ENCODE measurements at places on chromosomes 3 and 15. TPM values are rescaled to one million over a fixed set of nuclear protein-coding genes. Genes with fewer than 3 reads are reported as not detected.

The LRRC2 gene
- total RNA-seq = not detected

The SEMA7A gene
- 3.4 TPM for total RNA-seq

- peaks cover 12% of the 10 kb centered on the region for H3K27me3 ChIP-seq
- no peak overlapping the region for H3K27ac ChIP-seq
- H3K36me3 ChIP-seq = no peaks in the 10 kb centered on the region
These were observed 282.7 kb upstream of the RORA start for GRCh38 chr15:61511756-61512155.

The HES1 gene
- total RNA-seq = 52.6 TPM

DNA sequence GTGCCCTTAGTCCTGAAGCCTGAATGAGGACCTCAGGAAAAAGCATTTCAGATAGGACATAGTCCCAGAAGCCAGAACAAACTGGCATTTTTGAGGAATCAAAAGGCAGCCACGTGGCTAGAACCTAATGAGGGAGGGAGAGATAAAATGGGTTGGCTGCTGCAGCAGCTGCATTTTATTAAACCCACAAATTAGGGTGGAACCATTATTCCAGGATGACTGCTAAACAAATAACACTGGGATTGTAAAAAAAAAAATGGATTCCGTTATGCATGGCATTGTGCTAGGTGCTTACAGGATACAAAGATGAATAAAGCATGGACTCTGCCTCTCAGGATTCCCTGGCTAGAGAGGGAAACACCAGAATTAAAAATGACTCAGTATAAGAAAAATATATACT, 141.5 kb downstream of the SATB1 start:
- no peaks in the 10 kb centered on the region for H3K27me3 ChIP-seq
- H3K4me1 ChIP-seq = no peaks in the 10 kb centered on the region
- H3K27ac ChIP-seq = no peak overlapping the region
- H3K36me3 ChIP-seq = no peaks in the 10 kb centered on the region
- no peak for DNase-seq
- no peak overlapping the region for H3K4me3 ChIP-seq

GRCh38 chr3:189094539-189094938, 77.2 kb upstream of the TPRG1 start:
- H3K27me3 ChIP-seq = no peaks in the 10 kb centered on the region
- DNase-seq = no peak
- no peak overlapping the region for H3K4me3 ChIP-seq
- no peak overlapping the region for H3K27ac ChIP-seq
- H3K4me1 ChIP-seq = no peaks in the 10 kb centered on the region
- no peaks in the 10 kb centered on the region for H3K36me3 ChIP-seq

- no peaks in the 10 kb centered on the region for H3K4me1 ChIP-seq
- no peak overlapping the region for H3K27ac ChIP-seq
- H3K36me3 ChIP-seq = no peaks in the 10 kb centered on the region
These were observed 102.6 kb downstream of the EFL1 start for GRCh38 chr15:82159922-82160321.

DNA sequence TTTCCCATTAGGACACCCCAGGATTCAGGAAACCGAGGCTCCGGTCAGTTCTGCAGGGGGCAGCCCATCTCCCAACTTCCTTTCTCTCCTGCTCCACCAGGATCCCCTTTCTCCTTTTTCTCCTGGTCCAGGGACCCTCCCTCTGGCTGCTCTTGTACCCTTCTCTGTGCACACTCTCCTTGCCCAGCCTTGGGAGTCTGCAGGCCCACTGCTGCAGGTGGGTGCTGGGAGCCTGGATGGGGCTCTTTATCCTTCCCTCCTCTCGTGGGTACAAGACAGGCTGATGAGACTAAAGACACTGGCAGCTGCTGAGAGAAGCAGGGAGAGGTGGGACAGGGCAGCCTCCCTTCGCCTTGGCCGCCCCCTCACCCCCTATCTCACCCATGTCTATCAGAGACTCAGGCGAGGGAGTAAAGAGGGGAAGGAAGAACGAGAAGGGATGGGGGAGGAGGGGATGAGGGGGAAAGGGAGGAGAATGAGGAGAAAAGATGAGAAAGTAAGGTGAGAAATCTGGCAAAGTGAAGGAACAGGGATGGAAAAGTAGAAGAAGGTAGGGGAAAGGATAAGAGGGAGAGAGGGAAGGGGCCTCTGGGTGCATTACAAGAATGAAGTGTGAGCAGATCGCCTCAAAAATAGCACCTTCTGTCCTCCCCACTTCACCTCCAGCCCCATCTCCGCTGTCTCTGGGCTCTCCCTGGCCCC, 45.2 kb downstream of the ITGA11 start:
- peaks cover 23% of the 10 kb centered on the region for H3K4me1 ChIP-seq
- no peak overlapping the region for H3K27ac ChIP-seq
- H3K27me3 ChIP-seq = no peaks in the 10 kb centered on the region
- no peak overlapping the region for H3K4me3 ChIP-seq
- DNase-seq = no peak

The SCN11A gene
- 0.18 TPM for total RNA-seq

The C2CD4A gene
- 0.23 TPM for total RNA-seq

DNA sequence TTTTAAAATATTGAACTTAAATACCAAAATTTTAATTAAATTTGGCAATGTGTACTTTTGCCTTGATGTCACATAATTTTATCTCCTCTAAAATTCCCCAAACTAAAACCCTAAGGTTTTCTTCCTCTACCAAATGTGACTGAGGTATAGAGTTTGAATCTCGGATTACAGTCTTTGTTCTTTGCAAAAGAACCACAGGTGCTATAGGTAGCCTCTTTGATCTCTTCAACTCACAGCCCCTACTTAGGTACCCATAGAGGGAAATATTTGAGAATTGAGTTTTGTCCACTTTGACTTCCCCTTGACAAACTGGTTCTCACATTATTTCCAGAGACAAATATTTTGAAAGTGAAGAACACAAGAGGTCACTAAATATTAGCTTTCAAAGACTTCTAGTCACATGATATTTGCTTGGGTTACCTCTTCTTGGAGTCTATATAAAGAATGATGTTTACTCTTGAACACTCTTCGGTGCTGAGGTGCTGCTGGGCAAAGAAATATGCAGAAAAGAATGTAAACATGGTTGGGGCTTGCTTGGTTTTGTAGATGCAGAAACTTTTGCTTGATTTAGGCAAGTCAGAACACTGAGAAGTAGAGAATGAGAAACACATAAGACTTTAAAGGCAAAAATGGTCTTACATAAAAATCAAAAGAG, 120.8 kb upstream of the MCTP2 start:
- no peaks in the 10 kb centered on the region for H3K4me1 ChIP-seq
- DNase-seq = no peak
- no peak overlapping the region for H3K27ac ChIP-seq
- H3K27me3 ChIP-seq = peaks cover 7% of the 10 kb centered on the region
- no peaks in the 10 kb centered on the region for H3K36me3 ChIP-seq

GRCh38 chr3:189272500-189273119, 100.8 kb downstream of the TPRG1 start:
- no peaks in the 10 kb centered on the region for H3K27me3 ChIP-seq
- H3K36me3 ChIP-seq = no peaks in the 10 kb centered on the region
- H3K27ac ChIP-seq = no peak overlapping the region
- no peak for DNase-seq

The CCK gene
- total RNA-seq = not detected

- H3K4me3 ChIP-seq = no peak overlapping the region
- H3K27me3 ChIP-seq = peaks cover 4% of the 10 kb centered on the region
- no peak for DNase-seq
- H3K4me1 ChIP-seq = no peaks in the 10 kb centered on the region
- no peaks in the 10 kb centered on the region for H3K36me3 ChIP-seq
- H3K27ac ChIP-seq = no peak overlapping the region
These were observed 20.7 kb upstream of the ERC2 start for GRCh38 chr3:56488812-56489600.

DNA sequence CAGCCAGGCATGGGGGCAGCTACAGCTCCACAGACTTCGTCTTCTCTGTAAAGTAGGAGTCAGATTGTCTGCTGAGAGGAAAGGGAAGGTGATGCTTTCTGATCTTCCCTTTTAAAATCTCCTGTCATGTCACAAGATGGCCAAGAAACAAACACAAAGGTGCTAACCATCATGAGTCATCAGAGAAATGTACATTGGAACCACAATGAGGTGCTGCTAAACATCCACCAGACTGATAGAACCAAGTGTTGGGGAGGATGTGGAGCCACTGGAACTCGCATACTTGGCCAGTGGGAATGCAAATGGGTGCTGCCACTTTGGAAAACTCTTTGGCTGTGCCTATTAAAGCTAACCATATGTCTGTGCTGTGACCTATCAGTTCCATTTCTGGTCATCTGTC, 268.8 kb downstream of the SLCO3A1 start:
- DNase-seq = no peak
- H3K27me3 ChIP-seq = no peaks in the 10 kb centered on the region
- no peak overlapping the region for H3K27ac ChIP-seq
- no peak overlapping the region for H3K4me3 ChIP-seq
- no peaks in the 10 kb centered on the region for H3K36me3 ChIP-seq

DNA sequence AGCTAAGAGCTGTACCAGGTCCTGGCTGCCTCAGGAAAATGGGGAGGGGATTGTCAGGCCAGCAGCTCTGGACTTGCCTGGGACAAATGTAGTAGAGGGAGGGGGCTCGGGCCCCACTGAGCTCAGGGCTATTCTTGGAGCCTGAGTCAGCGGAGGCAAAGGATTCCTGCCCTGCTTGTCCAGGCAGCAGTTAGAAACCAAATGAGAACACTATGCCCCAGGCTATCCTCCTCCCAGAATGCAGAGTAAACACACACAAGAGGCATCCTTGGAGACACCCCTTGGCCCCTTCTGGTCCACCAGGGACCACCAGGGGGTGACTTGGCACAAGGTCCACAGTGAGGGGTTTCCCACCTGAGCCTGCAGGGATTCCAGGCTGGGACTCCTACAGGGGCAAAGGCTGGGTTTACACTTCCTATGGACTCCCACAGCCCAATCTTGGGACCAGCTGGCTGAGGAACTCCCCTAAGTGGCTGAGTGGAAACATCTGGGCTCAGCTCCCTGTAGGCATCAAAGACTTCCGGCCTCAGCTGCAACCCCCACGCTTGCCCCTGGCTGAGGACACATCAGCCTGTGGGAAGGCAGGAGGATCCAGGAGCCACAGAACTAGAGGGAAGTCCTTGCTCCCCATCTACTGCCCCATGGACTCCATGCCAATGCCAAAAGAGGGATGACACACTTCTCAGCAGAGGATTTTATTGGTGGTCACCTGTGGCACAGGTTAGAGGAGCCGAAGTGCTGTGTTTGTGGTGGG, 3.4 kb upstream of the COL7A1 start:
- H3K4me3 ChIP-seq = no peak overlapping the region
- DNase-seq = no peak
- no peak overlapping the region for H3K27ac ChIP-seq
- peaks cover 53% of the 10 kb centered on the region for H3K36me3 ChIP-seq
- no peaks in the 10 kb centered on the region for H3K27me3 ChIP-seq

The NR2E3 gene
- total RNA-seq = not detected

- no peaks in the 10 kb centered on the region for H3K27me3 ChIP-seq
- no peak overlapping the region for H3K4me3 ChIP-seq
- no peak overlapping the region for H3K27ac ChIP-seq
- H3K36me3 ChIP-seq = no peaks in the 10 kb centered on the region
- no peak for DNase-seq
These were observed 542.1 kb downstream of the EPHB1 start for GRCh38 chr3:135337192-135337591.

The P2RY1 gene
- 4.9 TPM for total RNA-seq

DNA sequence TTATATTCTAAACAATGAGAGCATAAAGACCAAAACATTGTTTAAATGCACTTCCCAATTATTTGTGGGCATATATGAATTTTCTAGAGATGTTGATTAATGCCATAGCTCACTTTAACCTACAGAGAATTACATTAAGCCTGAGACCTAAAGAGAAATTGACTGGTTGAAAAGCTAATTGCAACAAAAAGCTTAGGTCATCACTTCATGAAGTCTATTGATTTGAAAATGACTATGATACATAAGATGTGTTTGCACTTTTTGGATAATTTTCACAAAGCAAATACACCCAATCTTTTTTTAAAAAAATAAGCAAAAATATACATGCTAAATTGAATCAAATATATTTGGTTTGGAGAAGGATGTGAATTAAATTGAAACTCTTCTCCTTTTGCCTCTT, 532.8 kb upstream of the GOLIM4 start:
- H3K27me3 ChIP-seq = no peaks in the 10 kb centered on the region
- no peak for DNase-seq
- H3K27ac ChIP-seq = no peak overlapping the region
- H3K4me3 ChIP-seq = no peak overlapping the region

GRCh38 chr3:117871934-117872333, 1162.4 kb downstream of the TUSC7 start:
- H3K36me3 ChIP-seq = no peaks in the 10 kb centered on the region
- DNase-seq = no peak
- peaks cover 31% of the 10 kb centered on the region for H3K4me1 ChIP-seq
- H3K27me3 ChIP-seq = no peaks in the 10 kb centered on the region

- no peak for DNase-seq
- H3K36me3 ChIP-seq = no peaks in the 10 kb centered on the region
- no peak overlapping the region for H3K4me3 ChIP-seq
- no peaks in the 10 kb centered on the region for H3K4me1 ChIP-seq
These were observed 127.4 kb upstream of the HACD2 start for GRCh38 chr3:123712077-123712860.

GRCh38 chr3:117399311-117400078, 689.9 kb downstream of the TUSC7 start:
- H3K27ac ChIP-seq = no peak overlapping the region
- no peaks in the 10 kb centered on the region for H3K27me3 ChIP-seq
- no peak overlapping the region for H3K4me3 ChIP-seq
- DNase-seq = no peak

GRCh38 chr15:26864664-26865191, 2.1 kb upstream of the GABRA5 start:
- DNase-seq = peak; percentile 42
- peaks cover 32% of the 10 kb centered on the region for H3K27me3 ChIP-seq
- H3K27ac ChIP-seq = no peak overlapping the region
- H3K36me3 ChIP-seq = no peaks in the 10 kb centered on the region
- no peaks in the 10 kb centered on the region for H3K4me1 ChIP-seq

The USP50 gene
- total RNA-seq = not detected

The TRIM42 gene
- not detected for total RNA-seq

The HGD gene
- total RNA-seq = 2.2 TPM

DNA sequence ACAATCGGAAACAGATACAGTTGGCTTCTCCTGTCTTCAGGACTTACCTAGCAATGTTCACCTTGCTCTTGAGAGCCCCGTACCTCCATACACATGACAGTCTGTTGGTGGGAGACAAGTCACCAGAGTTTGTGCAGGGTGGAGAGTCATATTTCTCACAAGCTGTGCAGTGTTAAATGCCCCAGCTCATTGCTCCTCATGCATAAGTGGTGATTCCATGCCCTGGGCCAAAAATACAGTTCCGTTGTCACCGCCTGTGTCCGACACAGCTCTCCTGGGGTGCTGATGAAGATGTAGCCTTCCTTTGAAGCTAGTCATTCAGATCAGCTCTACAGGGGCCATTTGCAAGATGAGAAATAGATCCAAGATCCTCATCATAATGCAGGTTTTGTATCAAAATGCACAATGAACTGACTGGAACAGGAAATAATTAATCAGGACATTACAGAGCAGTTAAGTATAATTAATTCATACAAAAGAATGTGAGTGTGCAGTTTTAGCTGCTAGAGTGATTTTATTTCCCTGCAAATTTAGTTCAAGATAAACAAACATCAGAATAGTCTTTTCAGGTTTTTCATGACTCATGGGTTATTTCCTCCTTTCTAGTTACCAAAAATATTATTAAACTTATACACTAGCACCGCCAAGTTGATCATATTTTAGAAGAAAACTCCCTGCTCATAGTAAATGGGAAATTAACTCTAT, 66.5 kb downstream of the CD47 start:
- no peaks in the 10 kb centered on the region for H3K4me1 ChIP-seq
- no peak overlapping the region for H3K4me3 ChIP-seq
- no peak overlapping the region for H3K27ac ChIP-seq
- H3K36me3 ChIP-seq = no peaks in the 10 kb centered on the region
- H3K27me3 ChIP-seq = no peaks in the 10 kb centered on the region
- DNase-seq = no peak

GRCh38 chr15:82298520-82298919, 35.9 kb downstream of the SAXO2 start:
- no peaks in the 10 kb centered on the region for H3K36me3 ChIP-seq
- no peaks in the 10 kb centered on the region for H3K27me3 ChIP-seq
- no peak overlapping the region for H3K4me3 ChIP-seq
- no peaks in the 10 kb centered on the region for H3K4me1 ChIP-seq
